ENCODE measurements at places on chromosomes 5 and 9.

- H3K27ac ChIP-seq = no peak overlapping the region
- H3K36me3 ChIP-seq = peaks cover 6% of the 10 kb centered on the region
- H3K27me3 ChIP-seq = no peaks in the 10 kb centered on the region
- H3K4me3 ChIP-seq = no peak overlapping the region
- no peaks in the 10 kb centered on the region for H3K4me1 ChIP-seq
- no peak for DNase-seq
Observed at GRCh38 chr9:69232135-69232534, 58.1 kb downstream of the TJP2 start.

DNA sequence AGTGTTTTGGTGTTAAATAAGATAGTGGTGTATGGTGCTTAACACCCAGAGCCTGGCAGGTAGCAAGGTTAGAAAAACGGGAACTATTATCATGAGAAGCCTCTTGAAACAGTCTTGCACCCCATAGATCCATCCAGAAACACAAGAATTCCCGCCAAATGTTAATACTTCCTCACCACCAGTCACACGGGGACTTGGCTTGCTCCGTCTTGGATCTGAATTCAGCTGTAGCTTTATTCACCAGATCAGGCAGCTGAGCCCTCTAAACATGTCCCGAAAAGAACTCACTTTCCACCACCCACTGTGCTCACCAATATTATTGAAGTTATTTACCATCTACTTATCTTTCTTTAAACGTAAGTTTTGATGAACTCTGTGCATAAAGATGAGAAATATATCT is 101.6 kb upstream of the PTPN3 start:
- no peaks in the 10 kb centered on the region for H3K4me1 ChIP-seq
- H3K27me3 ChIP-seq = peaks cover under 1% of the 10 kb centered on the region
- H3K4me3 ChIP-seq = no peak overlapping the region
- no peaks in the 10 kb centered on the region for H3K36me3 ChIP-seq

DNA sequence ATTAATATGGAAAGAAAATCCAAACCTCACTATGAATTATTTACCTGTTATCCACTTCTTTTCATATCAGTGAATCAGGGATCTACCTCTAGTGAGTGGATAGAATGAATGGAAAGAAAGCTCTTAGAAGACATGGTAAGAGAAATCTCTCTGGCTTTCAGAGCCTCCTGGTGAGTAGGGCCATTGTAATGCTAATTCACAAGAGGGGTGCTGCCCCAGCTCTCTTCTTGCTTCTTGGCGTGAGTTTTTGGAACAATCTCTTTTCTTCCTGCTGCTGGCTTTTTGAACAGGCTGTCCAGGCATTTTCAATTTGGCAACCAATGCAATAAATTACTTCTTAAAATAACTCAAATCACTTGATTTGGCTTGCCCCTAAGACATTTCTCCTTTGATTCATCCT is 49.9 kb upstream of the KCNN2 start:
- no peaks in the 10 kb centered on the region for H3K27me3 ChIP-seq
- H3K4me3 ChIP-seq = no peak overlapping the region
- no peaks in the 10 kb centered on the region for H3K4me1 ChIP-seq
- no peak overlapping the region for H3K27ac ChIP-seq
- H3K36me3 ChIP-seq = no peaks in the 10 kb centered on the region

- no peaks in the 10 kb centered on the region for H3K36me3 ChIP-seq
- H3K27ac ChIP-seq = no peak overlapping the region
- no peaks in the 10 kb centered on the region for H3K4me1 ChIP-seq
- H3K27me3 ChIP-seq = peaks cover 65% of the 10 kb centered on the region
Observed at GRCh38 chr9:121662359-121662758, 10.9 kb downstream of the DAB2IP start.

GRCh38 chr5:87541676-87542075 is 128.9 kb upstream of the CCNH start:
- no peaks in the 10 kb centered on the region for H3K36me3 ChIP-seq
- H3K27ac ChIP-seq = no peak overlapping the region
- H3K4me3 ChIP-seq = no peak overlapping the region

- no peaks in the 10 kb centered on the region for H3K36me3 ChIP-seq
- H3K4me3 ChIP-seq = no peak overlapping the region
- no peaks in the 10 kb centered on the region for H3K27me3 ChIP-seq
Observed at GRCh38 chr9:17319864-17320263, 185.0 kb downstream of the CNTLN start.

GRCh38 chr5:180376511-180376910 is 23.4 kb upstream of the GFPT2 start:
- H3K27me3 ChIP-seq = peaks cover 8% of the 10 kb centered on the region
- no peak overlapping the region for H3K27ac ChIP-seq
- DNase-seq = no peak
- no peak overlapping the region for H3K4me3 ChIP-seq
- peaks cover 11% of the 10 kb centered on the region for H3K36me3 ChIP-seq

GRCh38 chr5:149656576-149657182 is 73.4 kb upstream of the PPARGC1B start:
- peaks cover 50% of the 10 kb centered on the region for H3K27me3 ChIP-seq
- H3K4me3 ChIP-seq = no peak overlapping the region
- peaks cover 12% of the 10 kb centered on the region for H3K36me3 ChIP-seq

DNA sequence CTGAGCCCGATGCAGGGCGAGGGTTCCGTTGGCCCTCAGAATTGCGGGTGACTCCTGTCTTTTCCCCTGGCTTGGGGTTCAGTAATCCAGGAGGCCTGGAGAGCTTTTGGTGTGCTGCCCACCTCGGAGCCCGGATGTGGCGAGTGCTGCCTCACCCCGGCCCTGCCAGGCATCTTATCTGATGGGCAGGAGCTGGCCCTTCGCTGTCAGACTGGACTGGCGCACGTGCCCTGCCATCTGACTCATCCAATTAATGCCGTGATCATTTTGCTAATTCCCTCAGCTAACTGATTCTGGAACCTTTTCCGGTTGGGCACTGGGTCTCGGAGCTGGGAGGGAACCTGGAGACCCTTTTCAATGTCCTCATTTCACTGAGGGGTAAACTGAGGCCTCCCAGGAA is 34.6 kb downstream of the RXRA start:
- no peak overlapping the region for H3K4me3 ChIP-seq
- H3K36me3 ChIP-seq = peaks cover 5% of the 10 kb centered on the region
- H3K27me3 ChIP-seq = no peaks in the 10 kb centered on the region
- H3K27ac ChIP-seq = no peak overlapping the region

- H3K4me1 ChIP-seq = peaks cover 3% of the 10 kb centered on the region
- H3K27me3 ChIP-seq = peaks cover 5% of the 10 kb centered on the region
- H3K27ac ChIP-seq = no peak overlapping the region
- no peak overlapping the region for H3K4me3 ChIP-seq
Observed at GRCh38 chr5:33401482-33402390, 39.0 kb upstream of the TARS1 start.

DNA sequence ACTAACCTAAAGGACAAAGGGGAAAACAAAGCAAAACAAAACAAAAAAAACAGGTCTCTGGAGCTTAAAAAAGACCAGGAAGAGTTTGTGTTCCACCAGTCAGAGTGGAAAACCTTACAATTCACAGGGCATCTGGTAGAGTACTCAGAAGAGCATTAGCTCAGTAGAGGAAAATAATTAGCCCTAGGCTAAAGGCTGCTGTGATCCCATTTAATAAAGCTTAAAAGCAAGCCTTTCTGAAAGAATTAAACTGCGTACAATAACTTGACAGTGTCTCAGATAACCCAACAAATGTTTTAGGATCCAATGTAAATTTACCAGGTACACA is 7.3 kb downstream of the ECM2 start:
- no peaks in the 10 kb centered on the region for H3K27me3 ChIP-seq
- H3K4me3 ChIP-seq = no peak overlapping the region
- H3K36me3 ChIP-seq = no peaks in the 10 kb centered on the region

DNA sequence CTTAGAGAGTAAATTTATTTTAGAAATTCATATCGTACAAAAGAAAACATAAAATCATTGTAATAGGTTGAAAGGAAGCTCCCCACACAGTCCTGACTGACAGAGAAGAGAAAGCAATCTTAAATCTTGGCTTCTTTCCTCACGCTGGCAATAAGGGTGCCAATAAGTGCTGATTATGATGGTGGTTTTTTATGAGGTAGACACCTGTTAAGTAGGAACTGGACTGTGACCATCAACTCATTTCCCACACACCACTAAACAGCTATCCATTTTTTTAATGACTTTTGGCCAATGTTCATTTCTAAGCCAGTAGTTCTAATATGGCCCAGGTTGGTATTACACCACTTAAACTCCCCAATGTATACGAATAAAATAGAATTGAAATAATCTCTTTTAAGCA is 893.5 kb upstream of the NUDT12 start:
- no peaks in the 10 kb centered on the region for H3K4me1 ChIP-seq
- no peaks in the 10 kb centered on the region for H3K36me3 ChIP-seq
- no peak overlapping the region for H3K27ac ChIP-seq
- no peak for DNase-seq
- H3K27me3 ChIP-seq = no peaks in the 10 kb centered on the region

DNA sequence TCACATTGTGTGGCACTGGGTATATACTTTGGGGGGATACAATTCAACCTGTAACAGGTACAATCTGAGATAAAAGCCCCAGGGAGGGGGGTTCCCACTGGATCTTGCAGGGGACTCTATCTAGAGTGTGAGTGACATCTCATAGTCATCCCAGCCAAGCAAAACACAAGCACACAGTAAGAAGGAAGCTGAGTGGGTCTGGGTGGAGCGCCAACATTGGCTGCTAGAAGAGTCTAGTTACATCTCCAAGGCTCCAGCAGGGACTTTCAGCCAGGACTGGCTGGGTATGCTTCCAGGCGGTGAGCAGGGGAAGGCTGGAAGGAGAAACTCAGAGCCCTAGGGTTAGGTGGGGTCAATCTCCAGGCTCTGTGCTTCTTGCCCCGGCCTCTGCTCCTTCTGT is 53.0 kb downstream of the IL31RA start:
- peaks cover 22% of the 10 kb centered on the region for H3K4me1 ChIP-seq
- no peak for DNase-seq
- peaks cover 11% of the 10 kb centered on the region for H3K27me3 ChIP-seq
- H3K27ac ChIP-seq = no peak overlapping the region

DNA sequence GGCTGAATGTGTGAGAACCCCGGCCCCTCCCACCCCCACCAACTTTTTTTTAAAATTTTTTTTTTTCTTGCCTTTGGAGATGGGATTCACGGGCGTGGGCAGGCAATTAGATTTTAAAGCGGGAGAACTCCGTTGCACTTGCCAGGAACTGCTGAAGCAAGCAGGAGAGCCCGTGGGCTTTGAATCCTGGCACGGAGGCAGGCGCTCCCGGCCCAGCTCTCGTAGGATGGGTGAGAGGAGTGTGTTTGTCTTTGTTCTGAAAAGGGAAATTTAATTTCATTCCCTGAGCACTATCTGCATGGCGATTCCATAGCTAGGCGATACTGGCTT is 54.3 kb upstream of the BOD1 start:
- H3K4me3 ChIP-seq = no peak overlapping the region
- H3K36me3 ChIP-seq = no peaks in the 10 kb centered on the region
- H3K27ac ChIP-seq = no peak overlapping the region
- H3K4me1 ChIP-seq = no peaks in the 10 kb centered on the region
